Effector CD4-positive, alpha-beta T cell (primary cell): ENCODE measurements at places on chromosomes 13 and 19.

GRCh38 chr13:100280681-100281080 lies 191.8 kb downstream of the PCCA start:
- no peak for DNase-seq

- DNase-seq, result no peak
Measured at GRCh38 chr13:59834801-59835200, 328.9 kb downstream of the DIAPH3 start.

DNA sequence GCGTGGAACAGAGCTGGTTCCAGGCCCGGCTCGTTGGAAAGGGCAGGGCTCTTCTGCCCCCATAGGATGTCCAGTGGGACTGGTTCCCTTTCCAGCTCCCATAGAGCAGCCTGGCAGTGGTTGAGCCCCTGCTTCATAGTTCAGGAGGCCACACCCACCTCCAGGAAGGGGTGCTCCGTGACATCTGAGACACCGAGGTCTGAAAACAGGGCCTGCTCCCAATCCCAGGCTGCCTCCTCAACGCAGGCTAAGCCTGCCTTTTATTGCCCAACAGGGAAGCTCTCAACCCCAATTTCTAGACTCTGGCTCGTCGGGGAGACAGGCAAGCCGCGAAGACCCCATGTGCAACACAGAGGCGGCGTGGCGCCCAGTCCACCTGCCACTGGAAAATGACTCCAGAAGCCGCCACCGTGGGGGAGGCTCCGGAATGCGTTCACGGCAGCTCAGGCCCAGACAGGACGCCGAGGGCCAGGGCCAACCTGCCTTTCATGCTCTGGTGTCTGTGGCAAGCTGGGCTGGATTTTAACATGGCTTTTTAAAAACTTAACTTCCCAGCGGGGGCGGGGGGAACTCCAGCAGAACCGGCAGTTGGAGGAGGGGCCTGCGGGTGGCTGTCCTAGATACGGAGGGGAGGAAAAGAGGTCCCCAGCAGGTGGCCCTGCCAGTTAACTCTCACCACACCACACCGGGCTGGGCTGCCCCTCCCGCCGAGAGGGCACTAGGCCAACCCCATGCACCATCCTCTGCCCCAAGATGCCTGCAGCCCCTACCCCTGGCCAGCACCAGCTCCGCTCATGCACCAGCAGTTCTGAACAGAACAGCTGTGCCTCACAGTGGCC lies 17.9 kb upstream of the TINCR start:
- no peak for DNase-seq

GRCh38 chr13:48233046-48233888 lies at the start of gene ITM2B:
TSS of gene ITM2B (plus strand) at chr13:48233206. CDS start at chr13:48233361, 155 bp downstream.
- peak; percentile 55 for DNase-seq

DNA sequence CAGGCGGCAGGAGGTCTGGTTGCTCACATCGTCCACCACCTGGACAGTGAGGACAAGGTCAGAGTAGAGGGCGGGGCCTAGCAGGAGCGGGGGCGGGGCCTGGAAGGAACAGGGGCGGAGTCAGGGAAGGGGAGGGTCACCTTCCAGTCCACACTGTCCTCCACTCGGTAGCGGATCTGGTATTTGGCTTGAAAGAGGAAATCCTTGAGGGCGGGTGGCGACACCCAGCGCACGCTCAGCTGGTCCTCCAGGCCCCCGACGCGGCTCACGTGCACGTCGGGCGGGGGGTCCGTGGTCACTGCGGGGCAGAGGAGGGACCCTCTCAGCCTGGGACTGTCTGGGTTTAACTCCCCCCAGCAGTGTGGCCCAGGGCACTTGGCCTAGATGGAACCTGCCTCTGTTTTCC lies 8.2 kb downstream of the REX1BD start:
- no peak for DNase-seq

DNA sequence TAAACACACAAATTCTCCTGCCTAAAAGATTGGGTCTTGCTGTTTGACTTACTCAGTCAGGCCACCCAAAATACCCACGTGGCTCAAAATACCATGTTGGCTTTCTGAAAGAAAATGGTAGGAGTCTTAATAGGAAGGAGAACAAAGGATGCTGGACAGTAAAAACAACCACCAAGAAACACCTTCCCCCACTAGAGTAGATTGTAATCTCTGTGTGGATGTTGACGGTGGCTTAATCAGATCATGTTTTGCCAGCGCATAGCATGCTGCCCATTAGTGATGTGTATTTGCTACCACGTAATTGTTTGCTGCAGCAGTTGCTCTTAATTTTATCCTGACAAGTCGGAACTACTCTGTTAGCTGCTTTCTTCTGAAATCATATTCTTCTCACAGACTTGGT lies 1229.3 kb upstream of the SLC10A2 start:
- DNase-seq, result no peak

- no peak for DNase-seq
Measured at GRCh38 chr19:56572589-56572988, 5.3 kb downstream of the ZNF470 start.

DNA sequence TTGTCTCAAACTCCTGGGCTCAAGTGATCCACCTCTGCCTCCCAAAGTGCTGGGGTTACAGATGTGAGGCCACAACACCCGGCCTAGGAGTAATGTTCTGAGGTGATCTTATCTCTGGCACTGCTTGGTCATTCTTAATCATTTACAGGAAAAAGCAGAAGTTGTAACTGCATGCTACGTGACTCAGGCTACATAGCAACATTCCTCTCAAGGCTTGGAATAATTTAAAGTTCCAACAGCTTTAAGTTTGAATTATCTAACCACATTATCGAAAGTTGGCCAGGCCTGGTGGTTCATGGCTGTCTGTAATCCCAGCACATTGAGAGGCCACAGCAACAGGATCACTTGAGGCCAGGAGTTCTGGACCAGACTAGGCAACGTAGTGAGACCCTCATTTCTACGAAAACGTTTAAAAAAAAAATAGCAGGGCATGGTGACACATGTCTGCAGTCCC lies 3.9 kb upstream of the B9D2 start:
- DNase-seq, result no peak

GRCh38 chr19:58569191-58569942 lies 3.8 kb downstream of the MZF1 start:
- DNase-seq, result no peak

DNA sequence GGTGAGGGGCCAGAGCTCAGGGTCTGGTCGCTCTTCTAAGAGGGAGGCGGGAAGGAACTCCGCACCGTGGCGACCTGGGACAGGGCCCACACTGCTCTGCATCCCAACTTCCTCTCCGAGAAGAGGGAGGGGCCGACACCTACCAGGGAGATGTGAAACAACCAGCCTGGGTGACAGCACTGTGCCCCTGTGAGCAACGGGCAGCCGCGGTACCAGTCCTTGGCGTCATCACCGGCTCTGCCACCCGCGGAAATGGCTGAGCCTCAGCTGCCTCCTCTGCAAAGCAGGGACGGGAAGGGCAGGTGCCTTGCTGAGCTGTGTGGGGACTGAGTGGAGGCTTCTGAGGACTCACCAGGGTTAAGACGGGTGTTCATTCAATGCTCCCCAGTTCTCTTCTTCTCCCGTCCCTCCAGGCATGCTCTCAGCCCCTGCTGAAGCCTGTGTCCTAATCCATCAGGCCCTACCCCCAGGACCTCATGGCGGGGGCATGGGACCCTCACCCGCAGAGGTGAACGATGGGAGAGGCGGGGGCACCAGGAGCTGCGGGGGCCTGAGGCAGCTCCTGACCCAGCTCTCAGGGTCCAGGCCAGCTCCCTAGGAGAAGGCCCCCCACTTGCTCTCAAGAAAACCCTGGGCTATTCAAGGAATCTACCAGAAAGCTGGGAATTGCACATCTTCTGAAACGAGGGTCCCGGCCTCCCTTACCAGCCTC lies 9.3 kb downstream of the ZNF787 start:
- no peak for DNase-seq

DNA sequence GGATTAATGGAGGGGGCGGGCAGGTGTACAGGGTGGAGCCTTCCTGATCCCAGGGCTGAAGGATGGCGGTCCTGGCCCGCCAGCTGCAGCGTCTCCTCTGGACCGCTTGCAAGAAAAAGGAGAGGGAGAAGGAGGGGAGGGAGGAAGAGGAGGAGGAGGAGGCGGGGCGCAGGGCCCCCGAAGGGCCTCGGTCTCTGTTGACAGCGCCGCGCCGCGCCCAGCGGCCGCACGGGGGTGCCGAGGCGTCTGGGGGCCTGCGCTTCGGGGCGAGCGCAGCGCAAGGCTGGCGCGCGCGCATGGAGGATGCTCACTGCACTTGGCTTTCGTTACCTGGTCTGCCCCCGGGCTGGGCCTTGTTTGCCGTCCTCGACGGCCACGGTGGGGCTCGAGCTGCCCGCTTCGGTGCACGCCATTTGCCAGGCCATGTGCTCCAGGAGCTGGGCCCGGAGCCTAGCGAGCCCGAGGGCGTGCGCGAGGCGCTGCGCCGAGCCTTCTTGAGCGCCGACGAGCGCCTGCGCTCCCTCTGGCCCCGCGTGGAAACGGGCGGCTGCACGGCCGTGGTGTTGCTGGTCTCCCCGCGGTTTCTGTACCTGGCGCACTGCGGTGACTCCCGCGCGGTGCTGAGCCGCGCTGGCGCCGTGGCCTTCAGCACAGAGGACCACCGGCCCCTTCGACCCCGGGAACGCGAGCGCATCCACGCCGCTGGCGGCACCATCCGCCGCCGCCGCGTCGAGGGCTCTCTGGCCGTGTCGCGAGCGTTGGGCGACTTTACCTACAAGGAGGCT lies at the start of gene PPM1N:
Gene PPM1N, plus strand, starts transcription at position 33 of the 785 bp plus-strand sequence. Its CDS starts 30 bp downstream, at position 63.
- DNase-seq, result peak; percentile 49

GRCh38 chr13:24293746-24294145 lies 15.6 kb upstream of the C1QTNF9 start:
- DNase-seq, result no peak

GRCh38 chr19:32097011-32097410 lies 248.4 kb upstream of the ZNF507 start:
- DNase-seq, result no peak

GRCh38 chr13:66689628-66690027 lies 540.5 kb downstream of the PCDH9 start:
- DNase-seq, result no peak

- peak; percentile 86 for DNase-seq
Measured at GRCh38 chr19:48738557-48739403, 1.6 kb downstream of the RASIP1 start.

- DNase-seq, result no peak
Measured at GRCh38 chr13:51322826-51323225, 16.7 kb upstream of the SERPINE3 start.

- no peak for DNase-seq
Measured at GRCh38 chr13:24716011-24716410, 35.8 kb downstream of the ATP12A start.

GRCh38 chr13:21639561-21639960 lies 31.3 kb upstream of the FGF9 start:
- DNase-seq, result no peak

DNA sequence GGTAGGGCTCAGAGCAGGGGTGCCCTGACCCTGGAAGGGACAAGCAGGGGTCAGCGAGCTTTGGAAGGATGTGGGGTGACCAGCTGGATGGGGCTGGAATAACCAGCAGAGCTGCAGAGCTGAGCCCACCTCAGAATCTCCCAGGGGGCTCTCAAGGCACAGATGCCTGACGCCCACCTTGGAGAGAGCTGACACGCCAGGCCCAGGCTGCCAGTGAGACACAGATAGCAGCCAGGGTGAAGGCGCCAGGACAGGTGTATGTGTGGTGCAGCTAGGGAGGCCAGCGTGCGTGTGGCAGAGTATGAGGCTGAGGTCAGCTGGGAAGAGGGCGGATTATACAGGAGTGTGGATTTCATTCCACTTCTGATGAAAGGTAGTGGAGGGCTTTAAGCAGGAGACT lies 8.9 kb downstream of the AP1M1 start:
- DNase-seq, result no peak

GRCh38 chr19:47113850-47114651 lies 475 bp upstream of the ZC3H4 start:
- DNase-seq, result no peak

GRCh38 chr19:39265321-39265916 lies 2.8 kb upstream of the IFNL2 start:
- DNase-seq, result no peak

DNA sequence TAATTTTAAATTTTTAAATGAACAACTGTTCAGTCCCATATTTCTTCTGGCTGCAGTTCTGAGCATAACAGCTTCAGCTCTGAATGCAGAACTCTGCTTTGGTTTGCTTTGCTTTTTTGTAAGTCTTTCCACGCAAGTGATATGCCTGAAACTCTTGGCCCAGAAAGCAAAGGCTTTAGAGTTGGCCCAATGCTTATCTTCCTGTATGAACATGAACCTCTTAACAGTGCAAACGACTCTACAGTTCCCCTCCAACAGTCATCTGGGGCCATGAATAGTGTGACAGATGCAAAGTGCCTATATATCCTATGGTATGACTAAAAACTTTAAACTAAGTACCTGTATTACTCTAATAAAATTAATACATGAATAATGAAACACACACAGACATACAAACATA lies 14.7 kb downstream of the ZNF112 start:
- no peak for DNase-seq

DNA sequence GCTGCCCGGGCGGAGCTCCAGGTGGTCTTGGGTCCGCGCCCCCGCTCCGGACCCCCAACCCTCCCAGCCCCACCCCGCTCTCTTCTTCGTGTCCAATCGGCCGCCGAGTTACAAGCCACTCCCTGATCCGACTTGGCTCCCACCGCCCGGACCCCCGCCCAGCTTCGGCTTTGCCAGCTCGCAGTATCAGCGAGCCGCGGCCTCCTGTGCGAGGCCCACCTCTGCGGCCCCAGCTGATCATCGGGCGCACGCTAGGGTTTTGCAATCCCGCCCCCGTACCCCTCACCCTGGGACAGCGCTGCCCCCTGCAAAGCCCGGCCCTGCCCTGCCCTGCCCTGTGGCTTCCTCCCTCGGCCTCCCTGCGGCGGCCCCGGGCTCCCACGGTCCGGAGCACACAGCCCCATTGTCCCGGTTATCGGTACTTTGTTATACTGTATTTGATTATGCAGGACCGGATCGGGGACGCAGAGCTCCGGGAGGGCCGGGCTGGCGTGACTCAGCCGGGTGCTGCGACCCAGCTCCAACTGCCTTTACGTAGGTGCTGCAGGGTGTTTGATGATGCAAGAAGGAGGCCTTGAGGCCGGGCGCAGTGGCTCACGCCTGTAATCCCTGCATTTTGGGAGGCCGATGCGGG lies 598 bp upstream of the LPAR2 start:
- DNase-seq, result peak; percentile 40

- DNase-seq, result peak; percentile 39
Measured at GRCh38 chr19:19866611-19867248, 1.0 kb downstream of the ZNF253 start.

DNA sequence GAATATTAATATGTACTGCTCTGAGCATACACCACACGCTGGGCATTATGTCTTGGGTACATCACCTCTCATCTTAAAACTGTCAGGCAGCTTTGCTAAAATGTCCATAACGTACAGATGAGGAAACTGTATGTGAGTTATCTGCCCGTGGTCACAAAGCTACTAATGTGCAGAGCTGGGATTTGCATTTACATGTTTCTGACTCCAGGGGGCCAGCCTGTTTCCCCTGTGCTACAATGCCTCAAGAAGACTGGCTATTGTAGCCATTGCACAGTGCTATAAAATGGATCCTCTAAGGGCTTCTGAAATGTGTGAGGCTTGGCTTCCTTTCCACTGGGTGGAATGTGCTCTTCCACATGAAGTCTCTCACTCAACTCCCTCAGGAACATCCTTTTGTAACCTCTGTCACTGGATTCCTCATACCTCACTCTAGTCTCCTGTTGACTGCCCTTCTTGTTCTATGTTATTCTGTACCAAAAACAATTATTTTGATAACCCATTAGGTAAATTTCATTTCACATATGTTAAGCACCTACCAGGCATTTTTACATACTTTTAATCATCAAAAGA lies 95.6 kb upstream of the HTR2A start:
- no peak for DNase-seq
